Stimulated activated CD4-positive, alpha-beta T cell treated with anti-CD3 and anti-CD28 coated beads, Interleukin-1b, Interleukin-23, amount 100 ng/mL, for 4 hours (primary cell): ENCODE measurements at places on chromosomes 7 and 10.

- DNase-seq = no peak
Measured at GRCh38 chr7:138387755-138388475, 72.1 kb upstream of the TRIM24 start.

DNA sequence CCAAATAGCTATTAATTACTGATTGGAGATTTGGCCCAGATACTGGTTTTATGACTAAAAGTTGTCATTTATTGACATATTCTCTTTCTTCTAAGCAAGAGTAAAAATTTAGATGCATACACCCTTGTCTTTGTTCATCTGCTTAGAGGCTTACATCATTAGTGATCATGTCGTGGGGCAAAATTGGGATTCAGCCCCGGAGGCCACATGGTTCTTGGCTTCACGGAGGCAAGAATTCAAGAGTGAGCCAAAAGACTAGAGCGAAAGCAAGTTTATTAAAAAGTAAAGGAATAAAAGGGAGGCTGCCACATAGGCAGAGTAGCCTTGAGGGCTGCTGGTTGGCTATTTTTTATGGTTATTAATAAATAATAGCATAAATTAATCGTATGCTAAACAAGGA is 41.1 kb downstream of the MINPP1 start:
- no peak for DNase-seq

DNA sequence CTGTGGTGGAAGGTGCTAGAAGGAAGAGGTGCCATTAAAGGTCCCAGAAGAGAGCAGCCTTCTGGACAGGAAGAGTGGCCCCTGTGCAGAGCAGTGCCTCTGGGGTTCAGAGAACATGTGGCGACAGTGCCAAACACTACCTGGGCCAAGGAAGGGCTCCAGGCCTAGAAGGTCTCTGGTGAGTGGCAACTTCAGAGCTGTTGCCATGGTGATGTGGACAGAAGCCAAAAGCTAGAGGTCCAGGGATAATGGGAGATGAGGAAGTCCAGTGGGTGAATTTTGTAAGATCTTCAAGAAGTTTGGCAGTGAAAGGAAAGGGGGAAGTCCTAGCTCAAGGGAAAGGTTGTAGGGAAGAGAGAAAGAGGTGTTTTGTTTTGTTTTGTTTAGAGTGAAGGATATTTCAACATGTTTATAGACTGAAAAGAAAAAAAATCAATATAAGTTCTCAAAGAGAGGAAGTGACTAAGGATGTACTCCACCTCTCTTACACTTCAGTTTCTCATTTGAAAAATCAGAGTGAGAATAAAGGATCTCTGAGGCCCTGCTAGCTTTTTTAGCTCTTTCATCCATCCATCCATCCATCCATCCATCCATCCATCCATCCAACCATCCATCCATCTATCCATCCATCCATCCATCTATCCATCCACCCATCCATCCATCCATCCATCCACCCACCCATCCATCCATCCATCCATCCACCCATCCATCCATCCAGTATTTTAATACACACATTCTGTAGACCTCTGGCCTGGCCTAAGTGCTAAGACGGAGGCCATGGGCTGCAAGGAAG is 77.1 kb upstream of the DUSP5 start:
- DNase-seq = no peak

- DNase-seq = no peak
Measured at GRCh38 chr10:60488111-60488669, 98.5 kb upstream of the ANK3 start.

DNA sequence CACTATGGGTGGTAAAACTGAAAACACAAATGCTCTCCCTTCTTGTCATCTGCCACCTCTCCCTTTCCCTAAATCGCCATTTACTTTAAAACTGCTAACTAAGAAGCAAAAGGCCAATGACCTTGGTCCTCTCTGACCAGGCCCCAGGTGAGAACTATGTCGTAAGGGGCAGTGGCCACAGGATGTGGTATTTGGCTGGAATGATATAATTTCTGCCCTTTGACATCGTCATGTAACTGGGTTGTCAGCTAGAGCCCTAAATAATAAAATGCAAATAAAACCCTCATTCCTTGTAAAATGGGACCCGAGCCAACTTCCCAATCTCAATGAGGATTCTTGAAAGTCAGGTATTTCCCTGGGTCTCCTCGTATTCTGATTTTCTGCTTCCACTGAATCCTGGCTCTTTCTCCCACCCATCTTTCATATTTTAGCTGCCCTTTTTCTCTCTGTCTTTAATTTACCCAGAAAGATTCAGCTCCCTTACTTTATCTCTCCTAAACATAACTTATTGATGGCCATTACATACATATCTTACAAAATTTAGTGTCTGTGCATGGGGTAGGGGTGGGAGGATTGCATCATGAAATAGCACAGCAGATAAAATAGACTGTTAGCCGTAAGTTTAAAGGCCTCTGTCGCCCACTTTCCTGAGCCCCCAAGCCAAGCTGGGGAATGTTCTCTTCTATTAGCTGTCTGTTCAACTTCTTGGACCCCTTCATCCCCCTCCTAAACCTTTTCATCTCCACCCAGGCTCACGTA is 3.2 kb upstream of the EEPD1 start:
- DNase-seq = no peak

GRCh38 chr7:154856733-154857132 is 146.2 kb downstream of the PAXIP1 start:
- no peak for DNase-seq

DNA sequence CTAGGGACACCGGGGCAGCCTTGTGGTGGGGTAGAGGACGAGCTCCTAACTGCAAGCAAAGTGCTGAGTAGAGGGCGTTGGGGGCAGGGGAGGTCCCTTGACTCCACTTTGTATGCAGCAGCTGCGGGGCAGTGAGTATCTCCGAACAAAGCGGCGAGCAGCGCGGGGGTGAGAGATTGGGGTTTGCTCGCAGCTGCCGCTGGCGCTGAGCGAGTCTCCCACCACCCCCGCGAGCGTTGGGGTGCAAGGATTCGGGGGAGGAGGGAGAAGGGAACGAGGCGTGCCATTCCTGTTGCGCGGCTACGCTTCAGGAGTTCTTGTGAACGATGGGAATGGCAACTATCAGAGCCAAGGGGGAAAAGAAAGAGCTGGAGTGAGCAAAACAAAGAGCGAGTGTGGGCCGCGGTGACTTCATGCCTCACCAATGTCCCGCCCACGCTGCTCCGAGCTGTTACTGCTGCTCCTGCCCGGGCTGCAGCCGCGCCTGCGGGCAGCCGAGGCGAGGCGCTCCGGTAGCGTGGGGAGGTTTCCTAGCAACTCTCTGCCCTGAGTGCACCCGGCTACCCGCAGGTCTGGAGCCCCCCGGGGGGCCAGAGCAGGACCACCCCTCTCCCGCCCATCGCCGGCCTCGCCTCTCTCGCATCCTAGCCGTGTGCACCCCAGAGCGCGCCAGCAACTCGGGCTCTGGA is at the start of gene ITGB8:
TSS of gene ITGB8 (plus strand) at position 662 of the 689 bp plus-strand sequence. CDS start 907 bp downstream, outside the sequence.
- DNase-seq = peak; percentile 65
